ENCODE measurements at places on chromosomes 5 and 9.

GRCh38 chr9:76654575-76654974, 109.7 kb upstream of the PCA3 start:
- no peak for DNase-seq

DNA sequence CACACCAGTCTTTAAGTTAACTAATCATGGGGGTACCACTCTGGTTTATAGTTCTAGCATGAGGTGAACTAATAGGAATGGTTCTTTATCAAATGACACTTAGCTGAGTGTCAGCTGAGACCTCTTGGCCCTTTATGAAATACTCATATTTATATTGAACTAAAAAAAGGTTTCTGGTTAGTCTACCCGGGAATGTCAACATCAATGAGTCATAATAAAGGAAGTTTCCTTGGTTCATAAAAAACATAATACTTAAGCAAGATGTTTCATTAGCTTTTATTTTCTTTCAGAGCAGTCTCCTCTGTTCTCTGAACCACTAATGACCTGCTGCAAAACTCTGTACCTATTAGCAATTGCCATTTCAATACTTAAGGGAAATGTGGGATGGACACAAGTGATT, 13.7 kb downstream of the DAB2 start:
- DNase-seq: no peak

DNA sequence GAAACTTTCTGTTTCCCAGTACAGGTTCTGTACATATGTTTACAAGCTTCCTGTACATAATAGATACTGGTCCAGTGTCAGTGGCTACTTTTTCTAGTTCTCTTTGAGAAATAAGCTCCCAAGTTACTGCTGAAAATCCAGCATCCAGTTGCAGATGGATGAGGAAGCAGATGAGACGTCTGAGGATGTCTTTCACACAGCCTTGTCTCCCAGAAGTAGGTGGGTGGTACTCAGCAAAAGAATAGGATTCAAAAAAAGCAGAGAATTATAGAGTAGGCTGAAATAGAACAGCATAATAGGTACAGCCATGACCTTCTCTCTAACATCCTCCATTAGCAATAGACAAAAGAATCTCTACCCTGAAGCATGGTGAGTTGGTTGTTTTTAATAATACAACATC, 77.7 kb downstream of the BRINP1 start:
- DNase-seq: no peak

GRCh38 chr5:126422994-126423788, at the start of gene GRAMD2B:
Gene GRAMD2B, plus strand, starts transcription at chr5:126423409. Its CDS starts 198 bp downstream, at chr5:126423607.
- peak; percentile 88 for DNase-seq

DNA sequence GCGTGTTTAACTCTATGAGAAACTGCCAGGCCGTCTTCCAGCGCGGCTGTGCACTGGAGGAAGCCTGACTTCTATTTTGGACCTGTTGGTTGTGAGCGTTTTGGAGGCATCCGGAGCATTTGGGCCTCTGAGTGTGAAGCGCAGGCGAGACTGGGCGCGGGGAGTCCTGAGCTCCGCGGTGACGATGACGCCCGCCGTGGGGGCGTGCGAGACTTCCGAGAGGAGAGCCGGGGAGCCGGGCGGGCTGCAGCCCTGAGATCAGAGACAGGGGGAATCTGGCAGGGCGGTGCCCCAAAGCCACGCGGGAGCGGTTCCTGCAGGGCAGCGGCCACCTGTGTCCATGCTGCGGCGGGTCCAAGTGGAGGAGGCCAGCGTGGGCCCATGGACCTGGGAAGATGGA, 47.4 kb downstream of the NTNG2 start:
- DNase-seq: no peak
